ENCODE measurements at places on chromosomes 11 and 22.

DNA sequence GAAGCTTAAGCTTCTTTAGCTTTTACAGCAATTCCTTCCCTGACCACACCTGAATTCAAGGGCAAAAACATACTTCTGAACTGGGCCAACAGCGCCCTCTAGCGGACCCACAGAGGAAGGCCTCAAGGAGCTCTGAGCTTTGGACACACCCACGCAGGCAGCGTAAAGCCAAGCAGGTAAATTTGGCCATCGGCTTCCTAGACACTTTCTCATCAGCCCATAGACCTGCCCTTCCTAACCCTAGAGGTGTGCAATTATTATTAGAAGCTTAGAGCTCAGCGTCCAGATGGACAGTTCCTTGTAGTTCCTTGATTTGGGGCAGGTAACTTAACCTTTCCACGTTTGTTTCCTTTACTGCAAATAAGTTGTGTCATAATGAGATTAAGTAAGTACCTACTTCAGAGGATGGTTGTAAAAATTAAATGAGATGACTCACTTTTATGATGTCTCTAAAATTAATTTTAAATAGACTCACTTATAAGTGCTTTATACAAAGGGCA is 25.7 kb upstream of the HMGXB4 start:
- no peak for DNase-seq

- no peak for DNase-seq
Observed at GRCh38 chr11:33980897-33981296, 70.6 kb upstream of the CAPRIN1 start.

- DNase-seq = no peak
Observed at GRCh38 chr22:45529105-45529504, 26.4 kb downstream of the FBLN1 start.

DNA sequence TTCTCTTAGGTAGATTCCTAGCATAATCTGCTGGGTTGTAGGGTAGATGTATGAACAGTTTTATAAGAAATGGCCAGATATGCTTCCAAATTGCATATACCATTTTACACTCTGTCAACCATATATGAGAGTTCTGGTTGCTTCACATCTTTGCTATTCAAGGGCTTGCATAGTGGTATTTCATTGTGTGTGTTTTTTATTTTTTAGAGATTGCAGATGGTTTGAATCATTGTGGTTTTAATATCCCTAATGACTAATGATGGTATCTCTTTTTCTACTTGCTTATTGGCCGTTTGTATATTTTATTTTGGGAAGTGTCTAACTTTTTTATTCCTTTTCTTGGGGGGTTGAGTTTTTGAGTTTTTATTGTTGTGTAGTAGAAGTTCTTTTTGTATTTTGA is 26.9 kb downstream of the RNF214 start:
- DNase-seq = no peak

DNA sequence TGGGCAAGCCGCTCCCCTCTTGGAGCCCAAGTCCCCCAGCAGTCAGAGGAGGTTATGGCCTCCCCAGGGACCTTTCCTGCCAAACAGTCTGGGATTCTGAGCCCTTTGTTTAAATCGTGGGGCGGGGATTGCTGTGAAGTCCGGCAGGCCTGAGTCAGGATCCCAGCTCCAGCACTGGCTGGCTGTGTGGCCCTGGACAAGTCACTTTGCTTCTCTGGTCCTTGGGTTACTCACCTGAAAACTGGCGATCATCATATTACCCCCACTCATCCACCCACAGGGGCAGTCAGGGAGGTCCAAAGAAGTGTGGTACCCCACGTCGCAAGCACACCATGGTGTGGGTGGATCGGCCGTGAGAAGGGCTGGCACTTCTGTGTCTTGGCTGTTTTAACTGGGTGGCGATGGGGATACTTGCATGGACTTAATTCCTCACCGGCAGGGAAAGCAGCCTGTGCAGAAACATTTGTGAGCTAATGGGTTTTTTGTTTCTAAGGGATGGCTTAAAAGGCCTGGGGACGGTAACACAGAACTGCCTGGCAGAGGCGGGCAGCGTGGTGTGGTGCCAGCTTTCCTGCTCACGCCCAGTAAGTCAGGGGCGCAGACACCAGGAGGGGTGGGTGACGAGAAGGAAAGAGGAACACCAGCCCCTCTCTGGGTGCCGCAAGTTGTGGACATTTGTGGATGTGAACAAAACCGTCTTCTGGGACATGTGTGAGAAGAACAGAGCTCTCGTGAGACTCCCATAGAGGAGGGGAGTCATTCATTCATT is 31.6 kb upstream of the PRR5 start:
- DNase-seq = no peak

DNA sequence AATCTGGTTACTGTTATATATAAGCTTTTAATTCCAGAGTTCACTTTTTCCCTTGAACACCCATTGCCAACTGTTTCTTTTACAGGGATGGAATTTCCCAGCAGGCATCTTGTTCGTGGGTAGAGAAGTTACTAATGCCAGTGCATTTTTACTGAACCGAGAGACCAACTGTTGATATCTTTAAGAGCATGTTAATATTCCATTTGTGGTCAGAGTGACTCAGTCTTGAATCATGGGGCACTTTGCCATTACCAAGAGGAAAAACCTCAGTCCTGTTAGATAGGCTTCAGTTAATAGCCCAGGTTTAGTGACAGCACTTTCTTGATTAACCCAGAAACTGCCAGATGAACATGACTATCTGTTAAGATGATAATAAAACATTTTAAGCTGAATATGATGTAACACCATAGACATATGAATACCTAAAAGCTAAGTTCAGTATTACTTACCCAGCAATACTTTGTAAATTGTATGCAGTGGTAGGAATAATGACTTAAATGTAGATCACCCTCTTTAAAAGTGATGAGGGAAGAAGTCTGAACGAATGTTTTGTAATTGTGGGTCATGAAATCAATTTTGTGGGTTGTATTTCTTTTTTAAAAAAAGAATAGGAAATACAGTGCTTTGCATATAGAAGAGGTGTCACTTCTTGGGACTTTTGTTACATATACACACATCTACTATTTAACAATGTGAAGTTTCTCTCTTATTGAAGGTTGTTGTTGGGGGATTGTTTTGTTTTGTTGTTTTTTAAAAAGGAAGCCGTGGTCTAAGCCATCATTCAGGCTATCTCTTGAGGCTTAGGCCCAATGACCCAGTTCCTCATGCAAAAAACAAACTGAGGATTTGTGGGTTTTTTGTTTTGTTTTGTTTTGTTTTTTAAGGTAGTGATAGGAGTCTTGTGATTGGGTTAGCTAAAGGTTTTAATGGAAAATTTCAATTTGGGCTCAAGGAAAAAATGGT is 79.2 kb upstream of the GRIK4 start:
- DNase-seq = no peak

- DNase-seq = no peak
Observed at GRCh38 chr11:35250621-35251020, 111.7 kb downstream of the CD44 start.

DNA sequence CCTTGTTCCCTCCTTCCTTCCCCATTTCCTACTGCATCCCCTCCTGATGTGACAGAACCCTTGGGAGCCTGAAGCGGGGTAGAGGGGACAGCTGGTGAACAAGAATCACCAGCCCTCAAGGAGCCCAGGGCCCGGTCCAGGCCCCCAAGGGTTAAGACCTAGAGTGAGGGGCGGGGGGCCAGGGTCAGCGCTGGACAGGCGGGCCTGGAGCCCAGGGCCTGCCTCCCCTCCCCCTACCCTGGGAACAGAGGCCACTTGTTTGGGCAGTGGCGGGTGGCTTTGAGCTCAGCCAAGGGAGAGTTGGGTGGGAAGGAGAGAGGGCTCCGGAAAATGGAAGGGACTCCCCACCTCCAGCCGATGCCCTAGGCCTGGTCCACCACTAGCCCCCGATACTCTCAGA is 2.1 kb downstream of the ARAP1 start:
- no peak for DNase-seq

DNA sequence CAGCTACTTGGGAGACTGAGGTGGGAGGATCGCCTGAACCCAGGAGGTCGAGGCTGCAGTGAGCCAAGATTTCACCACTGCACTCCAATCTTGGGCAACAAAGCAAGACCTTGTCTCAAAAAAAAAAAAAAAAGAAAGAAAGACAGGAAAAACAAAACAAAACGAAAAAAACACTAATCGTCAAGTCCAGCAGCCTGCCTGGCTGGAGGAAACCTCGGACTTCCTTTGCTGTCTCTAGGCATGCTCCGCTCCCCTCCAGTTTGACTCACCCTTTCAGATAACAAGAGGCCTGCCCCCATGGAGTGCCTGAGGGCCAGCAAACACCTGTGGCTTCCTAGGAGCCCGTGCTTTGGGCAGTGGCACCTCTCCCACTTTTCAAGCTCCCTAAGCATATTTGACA is 28.8 kb upstream of the CHKA start:
- no peak for DNase-seq

GRCh38 chr11:86091566-86091965 is 22.7 kb upstream of the PICALM start:
- DNase-seq = no peak

- no peak for DNase-seq
Observed at GRCh38 chr11:629237-629583, 2.2 kb upstream of the SCT start.

DNA sequence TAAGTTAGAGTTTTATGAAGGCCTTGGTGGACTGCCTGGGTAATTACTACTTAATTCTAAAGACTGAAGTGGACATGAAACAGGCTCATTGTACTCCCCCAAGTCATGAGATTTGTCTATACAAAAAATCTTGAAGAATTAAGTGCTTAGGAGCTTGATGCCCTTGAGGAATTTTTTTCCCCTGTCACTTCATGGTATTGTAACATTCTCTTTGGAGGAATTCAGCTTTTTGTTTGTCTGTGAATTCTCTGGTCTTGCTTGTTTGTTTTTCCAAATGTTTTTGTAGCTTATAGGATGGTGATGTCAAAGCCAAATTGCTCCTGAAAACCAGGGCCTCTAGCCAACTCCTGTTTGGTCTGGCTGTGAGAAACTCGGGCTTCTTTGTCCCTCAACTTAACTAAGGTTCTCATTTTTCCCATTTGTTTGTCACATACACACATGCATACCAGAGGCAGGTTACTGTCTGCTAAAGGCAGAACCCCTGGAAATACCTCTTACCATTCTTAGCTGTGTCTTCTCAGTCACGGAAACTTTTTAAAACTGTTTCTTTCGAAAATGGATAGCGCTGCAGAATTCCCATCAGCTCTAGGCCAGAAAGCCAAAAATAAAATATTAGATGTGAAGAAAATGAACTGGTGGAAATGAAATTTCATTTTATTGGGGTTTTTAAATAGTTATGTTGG is 66.9 kb downstream of the AMOTL1 start:
- DNase-seq = no peak

DNA sequence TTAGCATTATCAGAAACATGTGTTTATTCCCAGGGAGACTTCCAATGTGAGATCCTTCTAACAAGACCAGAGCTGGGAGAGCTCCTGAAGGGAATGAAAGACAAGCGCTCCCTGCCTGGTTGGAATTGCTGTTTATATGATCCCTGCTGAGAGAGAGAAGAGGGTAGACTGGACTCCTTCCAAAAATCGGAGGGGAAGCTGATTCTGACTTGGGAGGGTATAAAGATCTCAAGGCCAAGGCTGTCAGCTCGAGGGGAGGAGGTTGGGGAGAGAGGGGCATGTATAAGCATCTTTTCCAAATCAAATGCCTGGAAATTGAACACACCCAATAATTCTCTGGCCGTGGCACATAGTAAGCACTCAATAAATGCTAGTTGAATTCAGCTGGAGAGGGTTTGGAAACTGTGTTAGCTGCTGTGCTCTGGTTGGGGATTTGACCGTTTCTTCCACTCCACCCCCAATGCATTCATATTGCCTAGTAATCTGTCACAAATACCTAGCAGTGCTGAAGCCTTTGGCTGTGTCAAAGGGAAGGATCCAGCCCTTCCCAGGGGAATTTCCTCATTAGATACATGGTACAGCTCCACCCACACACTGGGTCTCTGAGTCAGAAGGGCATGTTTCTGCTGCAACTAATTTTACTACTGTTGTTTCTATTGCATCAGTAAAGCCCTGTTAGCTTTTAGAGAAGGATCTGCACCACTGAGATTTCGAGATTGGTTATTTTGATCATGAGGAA is 61.5 kb downstream of the CACNG2 start:
- no peak for DNase-seq

DNA sequence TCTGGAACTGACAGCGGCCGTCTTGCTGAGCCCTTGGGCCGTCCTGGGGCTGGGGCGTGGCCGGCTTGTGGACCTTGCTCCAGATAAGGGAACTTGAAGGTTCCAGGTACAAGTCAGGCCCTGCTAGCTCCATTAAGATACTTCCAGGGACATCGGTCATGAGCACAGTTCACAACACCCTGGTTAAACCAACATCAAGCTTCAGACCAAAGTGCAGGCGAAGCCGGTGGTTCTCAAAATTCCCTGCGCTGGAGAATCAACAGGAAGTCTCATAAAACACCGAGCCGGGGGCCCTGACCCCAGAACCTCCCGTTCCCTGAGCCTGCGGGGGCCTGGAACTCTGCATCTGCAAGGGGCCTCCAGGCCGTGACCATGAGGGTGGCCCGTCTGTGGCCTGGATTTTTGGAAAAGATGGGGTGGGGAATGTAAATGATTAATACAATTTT is 1043.8 kb downstream of the BRD1 start:
- DNase-seq = no peak

DNA sequence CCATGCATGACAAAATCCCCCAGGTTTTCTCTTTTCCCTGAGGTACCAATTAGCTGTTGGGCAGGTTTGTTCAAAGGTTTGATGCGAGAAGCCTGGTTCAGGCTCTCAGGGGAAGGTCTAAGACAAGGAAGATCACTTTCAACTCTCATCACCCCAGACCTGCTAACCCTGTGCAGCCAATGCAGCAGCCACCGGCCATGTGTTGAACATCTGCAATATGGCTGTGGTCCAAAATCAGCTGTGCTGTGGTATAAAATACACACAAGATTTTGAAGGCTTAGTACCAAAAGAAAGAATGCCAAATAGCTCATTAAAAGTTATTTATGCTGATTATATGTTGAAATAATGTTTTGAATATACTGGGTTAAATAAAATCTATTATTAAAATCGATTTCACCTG is 58.5 kb downstream of the SMCO4 start:
- no peak for DNase-seq

DNA sequence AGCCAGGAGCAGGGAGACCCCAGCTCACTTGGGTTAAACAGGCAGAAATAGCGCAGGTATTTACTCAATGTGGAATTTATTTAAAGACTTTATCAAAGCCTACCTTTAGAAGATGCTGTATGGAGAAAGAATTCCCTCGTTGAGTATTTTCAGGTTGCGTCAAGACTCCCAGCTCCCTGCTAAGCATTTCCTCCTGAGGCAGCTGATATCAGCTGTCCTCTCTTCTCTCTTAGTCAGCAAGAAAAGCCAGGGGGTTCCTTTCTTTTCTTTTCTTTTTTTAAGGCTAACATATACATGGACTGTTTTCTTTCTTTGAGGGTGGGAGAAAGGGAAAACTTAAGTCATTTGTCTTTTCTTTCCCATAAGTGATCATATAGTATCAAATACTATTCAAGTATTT is 125.8 kb upstream of the POU2AF2 start:
- no peak for DNase-seq

GRCh38 chr11:84775503-84775902 is 851.6 kb downstream of the DLG2 start:
- DNase-seq = no peak

GRCh38 chr22:42562279-42562678 is 8.5 kb downstream of the SERHL2 start:
- no peak for DNase-seq

All from cerebellar nuclear complex (tissue), 1 donor.